Stimulated activated CD8-positive, alpha-beta memory T cell treated with anti-CD3 and anti-CD28 coated beads, Interleukin-4, amount 100 ng/mL, for 24 hours (primary cell): ENCODE measurements at places on chromosomes 3 and 15.
A peak's percentile ranks its signal among the peaks of the same experiment; 100 is the strongest.

- DNase-seq, result peak; percentile 15
Observed at GRCh38 chr3:193869221-193870201, 266.4 kb upstream of the HES1 start.

- DNase-seq, result no peak
Observed at GRCh38 chr15:46280762-46281542, 646.1 kb downstream of the SQOR start.

DNA sequence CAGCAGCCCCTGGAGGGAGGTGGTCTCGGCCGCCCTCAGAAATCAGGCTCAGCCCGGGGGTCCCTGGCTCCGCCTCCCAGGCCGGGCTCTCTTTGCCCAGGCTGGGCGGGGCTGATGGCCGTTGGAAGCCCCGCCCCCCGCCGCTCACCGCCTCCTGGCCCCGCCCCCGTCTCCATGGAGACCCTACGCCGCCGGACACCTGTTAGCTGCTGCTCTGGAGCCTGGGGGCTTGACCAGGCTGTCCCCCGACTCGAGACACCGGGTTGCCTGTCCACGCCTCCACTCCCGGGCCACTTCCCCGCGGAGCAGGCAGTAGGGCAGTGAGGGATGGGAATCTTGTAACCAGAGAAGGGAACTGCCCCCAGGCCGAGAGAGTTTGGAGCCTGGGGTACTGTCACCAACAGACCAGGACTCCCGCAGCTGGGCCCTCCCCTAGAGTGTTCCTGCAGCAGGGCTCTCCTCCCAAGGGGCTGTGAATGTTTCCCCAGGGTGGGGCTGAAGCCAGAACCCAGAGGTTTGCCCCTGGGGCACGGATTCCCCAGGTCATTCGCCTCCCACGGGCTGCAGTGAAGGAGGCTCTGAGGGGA lies 27.8 kb upstream of the RPL32 start:
- no peak for DNase-seq

DNA sequence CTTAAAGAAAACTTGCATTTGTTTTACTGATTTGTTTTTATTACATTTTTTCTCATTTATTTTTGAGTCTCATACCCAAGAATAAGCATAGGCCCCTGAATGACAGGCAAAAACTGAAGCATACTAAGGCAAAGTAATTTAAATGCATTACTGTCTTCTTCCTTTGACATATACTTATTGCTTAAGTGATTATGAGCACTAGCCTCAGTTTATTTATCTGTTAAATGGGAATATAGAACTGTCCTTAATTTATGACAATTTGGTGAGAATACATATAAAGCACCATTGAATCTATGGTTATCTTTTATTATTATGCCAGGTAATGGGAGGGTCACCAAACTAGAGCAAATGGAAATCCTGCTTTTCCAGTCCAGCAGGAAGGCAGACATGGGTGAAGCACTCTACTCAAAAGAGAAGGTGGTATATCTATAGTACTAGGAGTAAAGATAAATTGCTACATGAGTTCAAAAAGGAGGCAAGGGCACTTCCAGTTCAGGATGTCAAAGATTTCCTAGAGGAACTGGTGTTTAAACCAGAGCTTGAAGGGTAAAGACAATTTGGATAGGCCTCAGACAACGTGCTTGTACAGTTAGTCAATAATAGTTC lies 435.0 kb downstream of the FOXP1 start:
- no peak for DNase-seq

DNA sequence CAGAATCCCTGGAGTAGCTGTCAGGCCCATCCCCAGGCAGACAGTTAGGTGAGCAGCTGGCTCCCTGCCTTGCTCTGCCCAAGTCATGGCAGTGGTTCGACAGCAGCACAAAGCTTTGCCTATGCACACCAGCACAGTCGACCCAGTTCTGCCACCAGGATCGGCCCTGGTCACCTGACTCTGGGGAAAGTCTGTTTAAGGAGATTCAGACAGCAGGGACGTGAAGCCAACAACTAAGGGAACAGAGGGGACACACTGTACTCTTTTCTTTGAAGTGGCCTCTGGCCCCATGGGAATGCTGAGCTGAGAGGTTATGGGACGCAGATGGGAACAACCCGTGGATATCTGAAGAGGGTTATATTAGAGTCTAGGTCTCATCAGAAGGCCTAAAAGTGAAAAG lies 134.8 kb downstream of the CHDH start:
- no peak for DNase-seq

DNA sequence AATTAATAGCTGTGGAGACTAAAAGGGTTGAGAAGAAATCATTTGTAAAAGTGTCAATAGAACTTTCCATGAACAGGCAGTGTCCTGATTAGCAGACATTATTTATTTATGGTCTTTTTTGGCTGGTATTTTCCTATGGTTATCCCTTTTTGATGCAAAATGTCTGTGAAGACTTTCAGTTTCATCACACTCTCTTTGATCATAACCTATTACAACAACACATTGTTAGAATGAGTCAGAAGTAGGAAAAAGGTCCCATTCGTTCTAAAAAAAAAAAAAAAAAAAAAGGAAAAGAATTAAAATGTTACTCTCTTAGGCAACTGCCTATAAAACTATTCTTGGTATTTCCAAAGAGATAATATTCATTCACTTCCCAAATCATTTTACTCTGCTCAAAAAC lies 62.1 kb downstream of the SLC49A4 start:
- no peak for DNase-seq

DNA sequence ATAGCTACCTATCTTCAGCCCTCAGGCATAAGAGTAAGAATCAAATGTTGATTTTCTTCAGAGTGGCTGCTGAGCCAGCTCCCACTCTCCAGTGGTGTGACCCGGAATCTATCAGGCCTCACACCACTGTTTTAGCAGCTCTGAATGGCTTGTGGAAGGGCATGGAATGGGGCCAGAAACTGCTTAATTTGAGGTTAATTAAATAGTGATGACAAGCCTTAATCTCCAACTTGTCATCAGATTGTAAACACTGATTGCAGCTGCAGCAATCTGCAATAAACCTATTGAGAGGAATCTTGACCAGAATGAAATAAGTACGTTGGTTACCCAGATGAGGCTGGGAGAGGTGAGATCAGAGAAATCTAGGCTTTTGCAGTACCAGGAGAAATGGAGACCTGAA lies 317.4 kb downstream of the FHIT start:
- no peak for DNase-seq

- no peak for DNase-seq
Observed at GRCh38 chr15:70825841-70826240, 28.1 kb downstream of the LARP6 start.

DNA sequence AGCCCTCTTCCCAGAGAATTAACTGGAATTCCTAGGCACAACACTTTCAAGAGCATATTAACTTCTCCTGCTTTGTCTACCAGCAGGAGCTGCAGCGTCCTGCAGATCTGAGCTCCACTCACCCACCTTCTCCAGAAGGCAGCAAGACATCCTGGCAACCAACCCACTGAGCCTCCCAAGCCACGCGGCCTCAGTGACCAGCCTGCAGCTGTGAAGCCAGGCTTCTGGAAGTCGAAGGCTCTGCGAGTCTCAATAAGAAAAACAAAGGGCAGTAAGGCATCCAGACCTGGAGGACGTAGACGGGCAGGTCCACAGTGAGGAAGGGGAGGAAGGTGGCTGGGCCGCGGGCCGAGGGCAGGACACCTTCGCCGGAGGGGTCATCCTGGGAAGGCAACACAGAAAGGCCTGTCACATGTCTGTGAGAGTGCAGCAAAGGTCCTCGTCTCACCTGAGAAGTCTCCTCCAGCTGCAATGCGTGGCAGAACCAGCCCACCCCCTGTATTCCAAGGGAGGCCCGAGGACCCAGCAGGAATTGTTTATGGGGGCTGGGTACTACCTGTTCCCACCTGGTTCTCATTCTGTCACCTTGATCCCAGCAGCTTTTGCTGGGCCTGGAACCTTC lies 36.2 kb downstream of the ZXDC start:
- DNase-seq, result no peak

DNA sequence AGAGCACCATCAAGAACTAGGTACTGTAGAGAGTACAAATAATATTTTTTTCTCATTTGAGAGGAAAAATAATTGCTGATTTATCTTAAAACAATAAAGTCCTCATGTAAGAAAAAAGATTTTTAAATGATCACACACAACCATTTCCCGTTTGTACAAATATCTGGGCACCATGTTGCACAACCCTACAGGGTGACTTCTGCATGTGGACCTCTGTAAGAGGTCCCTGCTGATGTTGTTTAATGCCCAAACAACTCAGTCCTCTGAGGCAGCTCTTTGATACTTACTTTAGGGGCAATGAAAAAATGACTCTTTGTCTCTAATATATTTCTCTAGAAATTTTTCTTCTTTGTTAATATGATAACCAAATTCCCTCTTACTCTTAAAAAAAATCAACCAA lies 168.1 kb upstream of the SATB1 start:
- DNase-seq, result no peak

- no peak for DNase-seq
Observed at GRCh38 chr15:59388670-59389069, 16.0 kb upstream of the MYO1E start.

DNA sequence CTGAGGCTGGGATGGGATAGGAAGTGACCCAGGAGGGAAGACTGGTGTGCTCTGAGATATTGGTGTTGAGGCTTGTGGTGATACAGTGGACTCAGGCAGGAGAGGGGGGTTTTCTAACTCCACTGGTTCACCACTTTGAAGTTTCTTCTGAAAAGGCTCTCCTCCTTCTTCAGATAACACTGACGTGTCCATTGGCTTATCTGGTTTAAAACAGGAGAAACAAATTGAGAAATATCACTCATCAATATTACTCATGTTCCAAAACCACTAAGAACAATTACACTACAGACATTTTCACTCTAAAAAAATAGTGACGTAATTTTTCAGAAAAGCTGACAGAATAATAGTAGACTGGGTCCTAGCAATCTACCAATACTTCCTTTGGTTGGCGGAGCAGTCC lies 23.1 kb downstream of the TP53BP1 start:
- no peak for DNase-seq

GRCh38 chr3:167728176-167728575 lies 6.5 kb downstream of the PDCD10 start:
- no peak for DNase-seq

- DNase-seq, result no peak
Observed at GRCh38 chr15:38263996-38264395, 11.4 kb downstream of the SPRED1 start.

DNA sequence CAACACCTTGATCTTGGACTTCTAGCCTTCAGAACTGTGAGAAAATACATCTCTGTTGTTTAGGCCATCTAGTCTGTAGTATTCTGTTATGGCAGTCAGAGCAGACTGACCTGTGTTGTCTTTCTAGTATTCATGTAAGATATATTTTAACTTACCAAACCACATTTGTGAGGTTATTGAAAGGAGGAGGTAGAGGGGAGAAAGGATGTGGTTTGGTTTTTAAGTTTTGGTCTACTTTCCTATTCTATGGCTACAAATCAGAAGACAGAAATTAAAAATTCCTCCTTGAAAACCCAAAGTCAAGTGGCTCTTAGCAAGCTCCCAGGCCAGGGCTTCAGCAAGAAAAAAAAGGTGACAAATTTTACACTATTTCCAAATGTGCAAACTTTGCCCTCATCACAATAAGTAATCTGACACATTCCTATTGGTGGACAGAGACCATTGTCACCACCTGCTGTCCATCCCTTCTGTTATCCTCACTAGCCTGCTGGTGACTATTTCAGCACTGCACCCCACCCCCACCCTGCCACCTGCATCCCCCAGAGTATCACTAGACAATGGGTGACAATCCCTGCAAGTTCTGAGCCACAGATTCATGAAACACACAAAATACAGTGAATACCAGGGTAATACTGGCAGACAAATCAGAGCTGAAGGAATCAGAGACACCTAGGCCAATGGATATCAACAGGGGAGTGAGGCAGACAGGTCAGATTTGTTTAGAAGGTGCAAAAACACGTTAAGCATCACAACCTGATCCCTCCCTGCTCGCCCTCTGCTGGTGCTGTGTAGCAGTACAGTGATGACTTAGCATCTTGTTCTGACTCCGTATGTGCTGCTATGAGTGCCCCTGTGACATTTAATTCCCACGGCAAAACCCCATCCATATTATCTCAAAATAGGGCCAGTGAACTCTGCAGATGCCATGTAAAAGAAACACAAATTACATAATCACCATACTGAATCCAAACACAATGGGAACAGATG lies 79.0 kb upstream of the DCLK3 start:
- DNase-seq, result peak; percentile 30

GRCh38 chr3:52085681-52086282 lies 29.4 kb upstream of the DUSP7 start:
- peak; percentile 17 for DNase-seq

DNA sequence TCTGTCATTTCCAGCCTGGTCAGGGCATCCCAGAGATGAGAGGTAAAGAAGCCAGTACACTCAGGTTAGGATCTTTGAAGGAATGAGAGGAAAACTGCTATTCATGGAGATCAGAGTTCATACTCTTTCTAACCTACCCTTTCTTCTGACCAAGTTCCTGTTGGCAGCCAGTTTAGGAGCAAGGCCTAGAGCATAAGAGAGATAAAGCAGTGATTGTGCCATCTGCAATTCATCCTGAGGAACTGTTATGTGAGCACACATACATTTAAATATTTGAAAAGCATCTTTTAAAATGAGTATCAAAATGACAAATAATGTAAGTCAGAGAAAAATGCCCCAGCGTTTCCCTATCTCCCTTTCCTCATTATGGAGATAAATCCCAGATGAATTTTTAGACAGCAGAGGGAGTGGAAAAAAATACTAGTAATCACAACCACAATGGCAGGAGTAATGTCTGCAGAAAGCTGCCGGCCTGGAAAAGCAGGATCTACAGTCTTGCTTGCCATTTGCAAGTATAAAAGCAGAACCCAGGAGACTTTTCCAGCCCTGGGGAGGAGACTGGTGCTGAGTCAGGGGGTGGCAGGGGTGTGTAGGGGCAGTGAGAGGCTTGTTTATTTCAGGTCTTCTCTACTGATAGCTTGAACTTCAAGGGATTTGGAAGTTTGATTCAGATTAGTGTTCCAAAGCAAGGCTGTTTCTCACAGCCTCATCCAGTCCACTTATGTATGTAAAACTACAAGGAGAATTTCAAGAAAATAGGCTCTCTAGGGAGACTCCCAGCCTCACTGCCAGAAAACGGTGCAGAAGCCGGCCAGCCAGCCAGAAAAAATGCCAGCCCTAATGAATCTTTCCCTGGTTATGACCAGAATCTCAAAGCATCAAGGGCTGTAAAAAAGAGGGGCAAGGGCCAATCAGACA lies 1052.4 kb downstream of the TUSC7 start:
- DNase-seq, result no peak

DNA sequence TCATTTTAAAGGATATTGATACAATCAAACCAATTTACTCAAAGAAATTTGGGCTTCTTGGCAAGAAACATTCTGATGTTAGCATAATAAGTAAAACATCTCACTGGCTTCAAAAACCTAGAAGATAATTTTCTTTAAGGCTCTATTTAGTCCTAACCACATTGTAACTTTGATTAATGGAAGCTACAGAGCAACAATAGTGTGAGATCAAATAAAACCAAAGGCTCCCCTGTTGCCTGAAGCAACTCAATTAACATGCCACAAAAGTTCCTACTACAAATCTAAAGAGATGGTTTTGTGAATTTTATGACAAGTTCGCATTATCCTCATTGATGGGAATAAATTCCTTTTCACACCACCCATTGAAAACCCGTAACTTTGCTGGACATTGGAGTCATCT lies 5.9 kb downstream of the DPH6 start:
- DNase-seq, result no peak
